ENCODE measurements at places on chromosomes 16 and 17.

GRCh38 chr17:50151041-50151936 is 812 bp upstream of the PPP1R9B start:
- DNase-seq = peak; percentile 93

DNA sequence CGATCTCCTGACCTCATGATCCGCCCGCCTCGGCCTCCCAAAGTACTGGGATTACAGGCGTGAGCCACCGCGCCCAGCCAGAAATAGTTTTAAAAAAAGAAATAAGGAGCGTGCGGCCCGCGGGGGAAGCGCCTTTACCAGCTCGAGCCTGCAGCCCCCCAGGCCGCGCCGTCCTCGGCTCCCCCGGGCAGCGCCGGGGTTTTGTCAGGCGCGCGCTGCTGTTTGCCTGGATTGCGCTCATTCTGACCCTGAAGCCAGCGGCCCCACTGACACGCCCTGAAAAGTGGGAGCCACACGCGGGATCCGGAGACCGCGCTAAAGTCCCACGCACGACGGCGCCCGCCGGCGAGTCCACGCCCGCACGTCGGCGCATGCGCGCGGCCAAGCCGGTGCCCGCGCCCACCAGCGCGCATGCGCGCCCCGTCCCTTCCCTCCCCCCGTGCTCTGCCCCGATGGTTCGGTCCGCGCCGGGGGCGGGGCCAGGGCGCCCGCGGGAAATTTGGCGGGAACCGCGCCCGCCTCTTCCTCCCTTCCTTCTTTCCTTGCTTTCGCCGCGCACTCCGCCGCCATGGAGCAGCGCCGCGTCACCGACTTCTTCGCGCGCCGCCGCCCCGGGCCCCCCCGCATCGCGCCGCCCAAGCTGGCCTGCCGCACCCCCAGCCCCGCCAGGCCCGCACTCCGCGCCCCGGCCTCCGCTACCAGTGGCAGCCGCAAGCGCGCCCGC is at the start of gene CDT1:
TSS of gene CDT1 (plus strand) at position 526 of the 724 bp plus-strand sequence. CDS start at position 569, 43 bp downstream.
- DNase-seq = peak; percentile 87

- no peak for DNase-seq
Measured at GRCh38 chr16:25005445-25006306, 9.5 kb downstream of the ARHGAP17 start.

DNA sequence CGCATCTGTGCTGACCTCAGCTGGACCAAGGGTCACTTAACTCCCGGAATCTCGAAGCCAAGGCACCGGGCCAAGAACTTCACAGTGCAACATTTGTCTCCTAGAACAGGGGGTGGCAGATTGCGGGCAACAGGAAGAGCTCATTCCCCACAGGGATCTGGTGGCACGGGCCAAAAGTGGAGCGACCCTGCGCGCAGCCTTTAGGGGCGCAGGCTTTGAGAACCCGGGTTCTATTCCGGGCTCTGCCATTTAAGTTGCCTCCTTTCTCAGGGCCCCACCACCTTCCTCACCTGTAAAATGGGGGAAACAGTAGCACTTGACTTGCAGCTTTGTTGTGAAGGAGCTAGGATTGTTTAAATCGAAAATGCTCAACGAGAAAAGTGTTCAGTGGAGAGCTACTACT is 651 bp downstream of the SHMT1 start:
- DNase-seq = no peak

DNA sequence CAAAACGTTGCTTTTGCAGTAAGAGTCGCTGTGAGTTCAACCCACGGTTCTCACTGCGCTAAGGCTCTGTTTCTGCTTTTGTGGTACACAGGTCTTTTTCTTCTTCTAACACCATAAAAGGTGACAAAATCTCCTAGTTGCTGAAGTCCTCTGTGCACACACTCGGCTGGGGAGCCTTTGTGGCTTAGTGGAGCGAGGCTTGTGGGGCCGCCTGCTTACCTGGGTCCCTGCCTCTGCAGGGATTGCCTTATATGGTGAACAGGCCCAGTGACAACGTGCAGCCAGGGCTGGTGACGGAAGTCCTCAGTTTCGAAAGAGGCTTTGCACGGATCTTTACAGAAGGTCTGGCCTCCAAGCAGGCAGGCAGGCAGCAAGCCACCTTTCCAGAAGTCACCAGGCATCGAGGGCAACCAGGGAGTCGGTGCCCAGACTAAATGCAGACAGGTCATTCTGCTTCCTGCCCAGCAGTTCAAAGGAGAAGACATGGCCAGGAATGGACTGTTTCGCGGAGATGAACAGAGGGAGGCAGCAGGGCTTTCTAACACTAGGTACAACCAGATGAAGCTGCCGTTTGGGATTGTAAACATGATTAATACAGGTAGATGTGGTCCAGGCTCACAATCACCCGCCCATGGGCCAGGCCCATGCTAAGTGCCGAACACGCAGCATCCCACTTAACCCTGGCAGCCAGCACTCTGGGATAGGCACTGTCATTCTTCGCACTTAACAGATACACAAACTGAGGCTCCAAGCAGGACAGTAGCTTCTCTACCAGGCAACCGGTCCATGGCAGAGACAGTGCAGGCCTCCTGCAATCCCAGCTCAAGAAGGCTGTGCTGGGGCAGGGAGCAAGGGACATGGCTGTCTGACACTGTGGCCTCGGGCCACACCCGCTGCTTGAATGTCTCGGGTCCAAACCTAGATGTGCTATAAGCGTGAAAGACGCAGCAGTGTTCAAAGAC is 10.7 kb upstream of the MEAK7 start:
- DNase-seq = no peak

DNA sequence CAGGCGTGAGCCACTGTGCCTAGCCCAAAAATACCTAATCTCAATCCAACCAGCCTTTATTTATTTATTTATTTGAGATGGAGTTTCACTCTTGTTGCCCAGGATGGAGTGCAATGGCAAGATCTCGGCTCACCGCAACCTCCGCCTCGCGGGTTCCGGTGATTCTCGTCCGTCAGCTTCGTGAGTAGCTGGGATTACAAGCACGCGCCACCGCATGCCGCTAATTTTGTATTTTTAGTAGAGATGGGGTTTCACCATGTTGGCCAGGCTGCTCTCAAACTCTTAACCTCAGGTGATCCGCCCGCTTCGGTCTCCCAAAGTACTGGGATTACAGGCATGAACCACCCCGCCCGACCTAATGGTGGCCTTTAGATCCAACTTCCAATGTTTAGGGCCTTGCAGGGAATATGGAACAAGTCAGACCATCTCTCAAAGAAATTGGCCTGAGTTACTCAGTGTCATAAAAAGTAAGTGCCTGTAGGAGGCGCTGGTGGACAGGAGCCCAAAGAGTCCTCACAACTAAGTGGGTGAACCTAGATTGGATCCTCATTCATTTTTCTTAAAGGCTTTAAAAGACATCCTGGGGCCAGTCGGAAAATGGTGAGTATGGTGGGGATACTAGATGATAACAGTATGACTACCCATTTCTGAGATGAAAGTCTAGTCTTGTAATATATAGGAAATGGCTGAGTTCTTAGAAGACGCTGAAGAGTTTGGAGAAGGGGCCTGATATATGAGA is 4.6 kb downstream of the ZSCAN10 start:
- peak; percentile 14 for DNase-seq

DNA sequence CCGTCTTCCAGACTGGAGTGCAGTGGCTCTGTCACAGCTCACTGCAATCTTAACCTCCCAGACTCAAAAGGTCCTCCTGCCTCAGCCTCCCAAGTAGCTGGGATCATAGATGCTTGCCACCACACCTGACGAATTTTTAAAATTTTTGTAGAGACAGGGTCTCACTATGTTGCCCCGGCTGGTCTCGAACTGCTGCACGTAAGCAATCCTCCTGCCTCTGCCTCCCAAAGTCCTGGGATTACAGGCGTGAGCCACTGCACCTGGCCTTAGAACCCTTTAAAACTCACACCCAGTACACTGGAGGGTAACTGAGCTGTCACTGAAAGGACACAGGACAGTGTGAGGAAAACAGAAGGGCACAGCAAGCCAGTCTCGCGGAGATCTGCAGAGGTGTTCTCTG is 97.6 kb upstream of the NOL11 start:
- DNase-seq = no peak

- no peak for DNase-seq
Measured at GRCh38 chr16:21598206-21598605, 1.2 kb upstream of the METTL9 start.
